ENCODE measurements at places on chromosomes 1 and 21. TPM values are rescaled to one million over a fixed set of nuclear protein-coding genes. Genes with fewer than 3 reads are reported as not detected.

DNA sequence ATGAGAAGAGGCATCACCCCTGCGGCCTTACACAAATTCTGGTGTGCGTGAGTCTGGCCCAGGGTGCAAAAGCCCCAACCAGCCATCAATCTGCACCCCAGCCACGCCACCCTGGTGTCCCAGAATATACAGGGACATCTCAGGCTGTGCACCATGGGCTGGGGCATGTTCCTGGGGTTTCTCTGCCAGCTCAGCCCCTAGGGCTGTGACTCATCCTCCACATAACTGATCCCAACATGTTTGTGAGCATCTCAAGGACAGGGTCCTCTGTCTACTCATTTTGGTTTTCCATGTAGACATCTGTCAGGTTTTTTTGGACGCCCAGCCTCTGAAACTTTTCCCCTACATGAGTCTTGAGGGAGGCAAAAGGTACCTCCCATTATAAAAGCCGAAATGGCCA, 511 bp downstream of the ZNF683 start:
- no peaks in the 10 kb centered on the region for H3K36me3 ChIP-seq
- H3K4me1 ChIP-seq: 0 out of 2 replicates have a peak, but pooled peaks cover 2% of the 10 kb centered on the region
- no peak overlapping the region for H3K27ac ChIP-seq
- H3K27me3 ChIP-seq: no peaks in the 10 kb centered on the region
- H3K4me3 ChIP-seq: no peak overlapping the region
- peak; percentile 55 for DNase-seq

The CELA2A gene
- not detected for total RNA-seq

The ADGRB2 gene
- total RNA-seq: 15.7 TPM

GRCh38 chr1:194103101-194103500, 916.7 kb upstream of the B3GALT2 start:
- no peak overlapping the region for H3K27ac ChIP-seq
- no peak for DNase-seq
- no peaks in the 10 kb centered on the region for H3K4me1 ChIP-seq

The GDAP2 gene
- 17.7 TPM for total RNA-seq
